ENCODE measurements at places on chromosomes 5 and 9.

- no peak for DNase-seq
These were observed 566.8 kb upstream of the DMAC1 start for GRCh38 chr9:8366161-8366926.

- DNase-seq, result no peak
These were observed 57.8 kb downstream of the NRG2 start for GRCh38 chr5:139985290-139985689.

GRCh38 chr9:24793787-24794186, 248.1 kb upstream of the IZUMO3 start:
- DNase-seq, result no peak

GRCh38 chr5:174454464-174454863, 269.9 kb upstream of the MSX2 start:
- peak; percentile 10 for DNase-seq

GRCh38 chr9:91245431-91246313, 116.0 kb downstream of the AUH start:
- peak; percentile 82 for DNase-seq

DNA sequence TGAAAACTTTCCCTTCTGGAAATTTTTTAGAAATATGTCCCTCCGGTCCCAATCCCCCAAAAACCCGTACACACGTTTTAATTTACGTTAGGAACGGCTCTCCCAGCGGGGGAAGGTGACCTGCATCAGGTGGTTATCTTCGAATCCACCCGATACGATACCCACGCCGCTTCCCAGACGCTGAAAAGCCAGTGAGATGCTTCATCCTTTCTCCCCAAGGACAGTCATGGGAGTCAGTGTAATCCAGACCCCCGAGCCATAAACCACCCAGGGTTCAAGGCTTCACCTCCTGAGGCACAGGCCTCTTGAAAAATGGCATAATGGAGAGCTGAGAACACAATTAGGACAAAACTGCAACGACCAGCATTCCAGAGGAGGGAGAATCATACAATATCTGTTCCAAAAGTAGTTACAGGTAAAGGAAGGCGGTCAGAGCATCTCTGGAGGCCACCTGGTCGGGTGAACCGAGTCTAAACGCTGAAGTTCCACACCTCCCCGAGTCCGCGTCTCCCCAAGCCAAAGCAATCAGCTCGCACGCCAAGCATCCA, 857 bp downstream of the FAM169A start:
- no peak for DNase-seq

Data from T-helper 2 cell (primary cell).